ENCODE measurements at places on chromosomes 16 and 17. TPM values are rescaled to one million over a fixed set of nuclear protein-coding genes. Genes with fewer than 3 reads are reported as not detected.

Gene VTN
- total RNA-seq = under 0.01 TPM

Gene CSH2
- not detected for total RNA-seq

Gene DNAH9
- total RNA-seq = not detected

Gene HASPIN
- 3.4 TPM for total RNA-seq

Gene VPS9D1
- total RNA-seq = 9.8 TPM

Data from placental epithelial cell (primary cell).